Activated naive CD8-positive, alpha-beta T cell treated with anti-CD3 and anti-CD28 coated beads for 36 hours (primary cell): ENCODE measurements at places on chromosomes 1 and 21. TPM values are rescaled to one million over a fixed set of nuclear protein-coding genes. Genes with fewer than 3 reads are reported as not detected.

SLC44A5 gene
- total RNA-seq, result 0.28 TPM

DNA sequence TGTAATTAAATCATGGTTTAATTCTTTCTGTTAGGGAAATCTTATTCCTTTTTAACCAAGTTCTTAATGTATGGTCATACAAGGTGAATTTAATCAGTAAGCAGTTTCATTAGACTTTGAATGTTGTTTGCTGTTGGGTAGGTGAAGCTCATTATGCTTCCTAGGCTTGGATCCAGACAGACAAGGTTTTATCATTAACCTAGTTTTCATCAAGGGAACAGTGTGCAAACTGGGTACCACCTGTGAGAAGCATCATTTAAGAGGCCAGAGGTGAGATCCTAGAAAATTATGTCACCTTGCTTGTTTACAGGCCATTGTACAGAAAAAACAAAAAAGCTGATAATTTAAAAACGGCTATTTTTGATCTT, 130.1 kb downstream of the RYR2 start:
- H3K4me1 ChIP-seq, result no peaks in the 10 kb centered on the region
- no peaks in the 10 kb centered on the region for H3K36me3 ChIP-seq
- H3K27ac ChIP-seq, result no peak overlapping the region
- DNase-seq, result no peak
- H3K4me3 ChIP-seq, result no peak overlapping the region
- peaks cover 13% of the 10 kb centered on the region for H3K27me3 ChIP-seq

RNU1-3 gene
- total RNA-seq, result 961 TPM

GRCh38 chr1:159201642-159202041, 3.0 kb upstream of the ACKR1 start:
- no peak overlapping the region for H3K27ac ChIP-seq
- H3K27me3 ChIP-seq, result peaks cover 37% of the 10 kb centered on the region
- H3K36me3 ChIP-seq, result no peaks in the 10 kb centered on the region
- peaks cover 27% of the 10 kb centered on the region for H3K4me1 ChIP-seq

GRCh38 chr1:192954705-192955265, 104.4 kb downstream of the UCHL5 start:
- H3K4me1 ChIP-seq, result no peaks in the 10 kb centered on the region
- H3K27ac ChIP-seq, result no peak overlapping the region
- no peak for DNase-seq
- no peaks in the 10 kb centered on the region for H3K27me3 ChIP-seq
- H3K36me3 ChIP-seq, result peaks cover 2% of the 10 kb centered on the region

ELF3 gene
- not detected for total RNA-seq

S100A7 gene
- total RNA-seq, result not detected

GRCh38 chr21:40465382-40465781, 381.6 kb downstream of the DSCAM start:
- H3K36me3 ChIP-seq, result no peaks in the 10 kb centered on the region
- H3K27ac ChIP-seq, result no peak overlapping the region
- H3K4me1 ChIP-seq, result no peaks in the 10 kb centered on the region
